ENCODE measurements at places on chromosomes 7 and 10.

GRCh38 chr7:70615066-70615606 is 516.8 kb upstream of the GALNT17 start:
- no peak for DNase-seq

DNA sequence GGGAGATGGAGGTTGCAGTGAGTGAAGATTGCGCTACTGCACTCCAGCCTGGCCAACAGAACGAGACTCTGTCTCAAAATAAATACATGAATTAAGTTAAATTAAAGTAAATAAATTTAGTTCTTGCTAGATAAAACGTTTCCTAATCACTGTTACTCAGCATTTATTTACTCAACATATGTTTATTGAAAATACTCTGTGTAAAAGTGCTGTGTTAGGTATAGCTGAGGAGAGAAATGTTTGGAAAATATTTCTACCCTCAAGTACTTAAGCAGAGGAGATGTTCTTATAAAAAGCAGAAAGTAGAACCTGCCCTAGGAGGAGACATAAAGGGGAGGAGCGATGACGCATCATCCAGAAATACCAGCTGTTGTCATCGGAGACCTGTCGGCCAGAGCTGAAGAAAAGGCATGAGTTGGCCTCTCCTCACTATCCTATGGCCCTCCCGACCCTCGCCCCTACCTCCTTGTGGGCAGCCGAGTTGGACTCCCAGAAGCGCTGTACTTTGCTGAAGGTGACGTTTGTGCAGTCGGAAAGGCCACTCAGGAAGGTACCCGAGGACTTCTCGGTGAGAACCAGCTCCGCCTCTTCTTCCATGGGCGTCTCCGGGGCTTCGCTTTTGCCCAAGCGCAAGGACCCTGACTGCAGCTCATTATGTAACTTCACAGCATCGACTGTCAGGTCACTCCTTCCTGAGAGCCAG is 1.1 kb downstream of the RRP12 start:
- DNase-seq: no peak

DNA sequence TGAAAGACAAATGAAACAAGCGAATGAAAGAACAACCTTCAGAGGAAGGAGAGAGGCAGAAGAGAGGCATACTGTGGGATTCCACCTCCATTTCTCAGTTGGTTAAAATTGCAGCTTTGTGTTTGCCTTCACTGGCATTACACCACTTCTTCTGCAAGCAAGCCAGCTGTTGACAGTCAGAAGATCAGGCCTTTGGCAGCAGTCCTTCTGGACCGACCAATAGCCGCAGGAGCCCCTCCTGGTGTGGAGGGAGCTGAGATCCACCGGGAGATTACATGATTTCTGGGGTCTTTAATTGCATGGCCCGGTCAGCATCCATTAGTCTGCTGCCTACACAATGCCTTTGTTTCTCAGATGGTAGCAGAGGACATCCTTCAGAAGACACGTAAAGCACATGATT is 206.7 kb downstream of the ADAM12 start:
- DNase-seq: no peak

GRCh38 chr7:74006451-74007241 is 21.3 kb upstream of the ELN start:
- DNase-seq: no peak

DNA sequence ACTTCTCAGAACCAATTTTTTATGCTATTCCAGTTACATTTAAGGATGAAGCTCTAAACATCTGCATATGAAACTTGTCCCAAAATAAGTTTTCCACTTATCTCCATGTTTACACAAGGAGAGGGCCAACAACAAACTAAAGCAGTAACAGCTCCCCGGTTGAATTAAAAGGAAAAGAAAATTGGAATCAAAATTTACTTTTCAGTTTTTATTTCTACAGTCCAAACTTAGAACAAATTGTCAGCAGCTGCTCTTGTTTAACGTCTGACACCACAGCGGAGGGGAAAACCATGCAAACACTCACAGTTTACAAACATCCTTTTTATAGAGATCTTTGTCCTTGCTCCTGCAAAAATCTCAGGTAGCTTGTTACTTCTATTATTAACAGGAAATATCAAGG is 101.3 kb downstream of the COL28A1 start:
- no peak for DNase-seq

- no peak for DNase-seq
Measured at GRCh38 chr10:74275755-74276290, 124.8 kb downstream of the ADK start.

GRCh38 chr10:49642311-49642710 is 28.5 kb downstream of the CHAT start:
- DNase-seq: no peak

DNA sequence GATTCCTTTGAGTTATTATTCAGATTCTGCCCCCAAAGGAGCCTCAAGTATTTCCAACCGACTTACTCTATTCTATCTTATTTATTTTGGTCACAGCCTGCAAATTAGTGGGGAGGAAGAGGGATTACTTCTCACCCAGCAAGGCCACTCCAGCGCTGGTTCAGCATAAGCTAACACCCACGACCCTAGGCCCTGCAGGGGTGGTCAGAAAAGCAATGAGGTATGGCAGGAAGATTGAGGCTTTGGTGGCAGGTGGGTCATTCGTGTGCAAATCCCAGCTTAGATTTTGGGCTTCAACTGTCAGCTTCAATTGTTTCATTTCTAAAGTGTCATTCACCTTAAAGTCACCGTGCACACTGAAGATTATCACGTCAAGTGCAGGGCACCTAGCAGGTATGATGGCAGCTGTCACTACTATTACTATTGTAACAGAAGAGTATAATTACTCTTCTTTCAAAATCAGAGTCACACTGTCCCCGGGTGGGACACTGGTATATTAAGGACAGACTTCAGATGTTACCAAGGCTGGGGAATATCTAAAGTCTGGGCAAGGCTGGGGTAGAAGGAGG is 48.8 kb upstream of the OPTN start:
- DNase-seq: no peak

DNA sequence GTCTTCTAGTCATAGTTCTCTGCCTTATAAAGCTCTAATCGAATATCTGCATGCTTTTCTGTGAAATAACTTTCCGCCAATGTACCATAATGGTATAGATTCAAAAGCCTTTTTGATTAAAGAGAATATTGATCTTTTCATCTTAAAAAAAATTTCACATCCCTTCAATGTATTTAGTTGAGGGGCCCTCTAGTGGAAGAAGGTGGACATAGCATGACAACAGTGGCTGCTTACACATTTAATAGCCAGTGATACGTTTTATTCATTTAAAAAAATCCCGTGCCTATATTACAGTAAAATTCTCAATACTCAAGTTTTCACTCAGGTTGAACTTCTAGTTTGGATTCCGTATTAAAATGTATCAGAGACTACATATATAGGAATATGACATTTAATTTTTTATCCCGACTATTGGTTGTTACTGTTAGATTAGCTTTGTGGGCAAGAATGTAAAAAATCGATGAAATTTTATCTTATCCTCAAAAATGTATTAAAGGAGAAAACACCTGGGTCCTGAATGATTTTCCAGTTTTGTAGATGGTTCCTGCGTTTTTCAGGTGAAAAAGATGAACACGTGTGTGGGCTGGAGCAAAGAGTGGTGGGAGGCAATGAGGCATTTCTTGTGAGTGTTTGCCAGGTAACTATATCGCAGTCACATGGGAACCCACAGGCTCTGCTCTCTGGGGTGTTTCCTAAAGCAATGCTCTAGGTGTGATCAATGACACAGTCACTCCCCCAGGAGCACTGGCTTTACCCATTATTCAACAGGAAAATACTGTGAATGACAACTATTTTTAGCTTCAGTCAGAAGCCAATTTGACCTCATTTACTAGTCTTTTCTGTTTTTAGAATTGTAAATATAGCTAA is 24.1 kb upstream of the PNLIP start:
- DNase-seq: no peak

Measured in esophagus squamous epithelium (tissue), 5 donors.